ENCODE measurements at places on chromosomes 13 and 19. TPM values are rescaled to one million over a fixed set of nuclear protein-coding genes. Genes with fewer than 3 reads are reported as not detected.

CDC42EP5 gene
- not detected for total RNA-seq

ZNF285 gene
- 1.4 TPM for total RNA-seq

DNA sequence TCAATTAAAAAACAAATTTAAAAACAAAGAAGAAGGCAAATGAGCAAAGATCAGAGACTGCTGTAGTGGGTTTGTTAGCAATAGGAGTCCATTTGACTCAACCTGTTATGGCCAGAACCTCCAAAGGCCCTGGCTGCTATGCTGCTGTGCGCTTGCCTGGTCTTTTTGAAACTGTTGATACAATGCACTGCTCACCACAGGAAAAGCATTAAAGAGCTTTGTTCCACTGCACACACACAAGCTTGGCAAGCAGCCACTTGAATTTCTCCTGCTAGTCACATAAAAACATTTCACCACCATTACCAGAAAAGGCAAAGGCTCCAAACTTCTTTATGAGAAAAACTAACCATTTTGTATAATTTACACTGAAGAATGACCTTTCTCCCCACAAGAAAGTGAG is 132.2 kb downstream of the FREM2 start:
- no peaks in the 10 kb centered on the region for H3K4me1 ChIP-seq
- no peaks in the 10 kb centered on the region for H3K36me3 ChIP-seq
- no peak overlapping the region for H3K27ac ChIP-seq
- no peaks in the 10 kb centered on the region for H3K27me3 ChIP-seq
- H3K4me3 ChIP-seq, result no peak overlapping the region
- DNase-seq, result no peak

- no peaks in the 10 kb centered on the region for H3K4me1 ChIP-seq
- DNase-seq, result no peak
- H3K36me3 ChIP-seq, result no peaks in the 10 kb centered on the region
- no peak overlapping the region for H3K27ac ChIP-seq
- no peak overlapping the region for H3K4me3 ChIP-seq
- H3K27me3 ChIP-seq, result no peaks in the 10 kb centered on the region
Observed at GRCh38 chr13:98068521-98068920, 74.4 kb upstream of the FARP1 start.

- H3K27me3 ChIP-seq, result no peaks in the 10 kb centered on the region
- peak overlapping the region; percentile 98 for H3K27ac ChIP-seq
- DNase-seq, result peak; percentile 96
- peaks cover 13% of the 10 kb centered on the region for H3K36me3 ChIP-seq
- H3K4me3 ChIP-seq, result peak overlapping the region; percentile 98
Observed at GRCh38 chr19:11987405-11988281, 22.8 kb downstream of the ZNF763 start.

GRCh38 chr19:46426506-46427162 is 2.1 kb downstream of the PNMA8C start:
- peaks cover 72% of the 10 kb centered on the region for H3K27me3 ChIP-seq
- H3K4me1 ChIP-seq, result peaks cover 26% of the 10 kb centered on the region
- DNase-seq, result peak; percentile 23
- no peaks in the 10 kb centered on the region for H3K36me3 ChIP-seq
- H3K4me3 ChIP-seq, result peak overlapping the region; percentile 8
- peak overlapping the region; percentile 15 for H3K27ac ChIP-seq

All from activated CD4-positive, alpha-beta T cell treated with anti-CD3 and anti-CD28 coated beads, Interleukin-2, amount 10 ng/mL, durations not matched to agents 7 days and 5 days (primary cell).